Bronchial epithelial cell (primary cell): ENCODE measurements at places on chromosomes 3 and 15. TPM values are rescaled to one million over a fixed set of nuclear protein-coding genes. Genes with fewer than 3 reads are reported as not detected.

The TLE3 gene
- total RNA-seq: 19.2 and 21.8 TPM in 2 replicates

The SPESP1 gene
- total RNA-seq: 3.8 and 4.2 TPM in 2 replicates

The CHCHD4 gene
- 23.6 and 32.1 TPM in 2 replicates for total RNA-seq

The PARP15 gene
- 0.13 and 0.26 TPM in 2 replicates for total RNA-seq

The PTX3 gene
- total RNA-seq: 0.90 and 4.2 TPM in 2 replicates

The ADAMTSL3 gene
- total RNA-seq: 0.79 and 1.2 TPM in 2 replicates

The CNBP gene
- total RNA-seq: 371 and 535 TPM in 2 replicates

The ALDH1L1 gene
- 9.1 and 11.1 TPM in 2 replicates for total RNA-seq

The CLDN11 gene
- 0.26 and 4.2 TPM in 2 replicates for total RNA-seq

The TIMP4 gene
- 1.1 and 2.6 TPM in 2 replicates for total RNA-seq

The CFAP20DC gene
- total RNA-seq: 6.7 and 6.8 TPM in 2 replicates

The SEMA6D gene
- 0.64 and 2.6 TPM in 2 replicates for total RNA-seq

The ARNT2 gene
- 0.13 and 0.26 TPM in 2 replicates for total RNA-seq

The CPN2 gene
- total RNA-seq: not detected in 2 replicates

The ZNF502 gene
- 4.4 and 5.8 TPM in 2 replicates for total RNA-seq

The ROBO2 gene
- 0.26 and 0.79 TPM in 2 replicates for total RNA-seq

The CPEB1 gene
- under 0.01 TPM in 2 replicates for total RNA-seq

The GOLGA8R gene
- total RNA-seq: 0.53 and 2.8 TPM in 2 replicates

The GMNC gene
- total RNA-seq: under 0.01 and 0.26 TPM in 2 replicates

The GOLGA8G gene
- total RNA-seq: not detected in 2 replicates

The FES gene
- total RNA-seq: 2.6 and 3.2 TPM in 2 replicates

The TMCO5A gene
- total RNA-seq: not detected in 2 replicates

The MESP2 gene
- total RNA-seq: 0.13 and 0.26 TPM in 2 replicates

The OR5K2 gene
- total RNA-seq: not detected in 2 replicates

The SLC22A14 gene
- 0.26 and 0.64 TPM in 2 replicates for total RNA-seq

The SLC9C1 gene
- not detected in 2 replicates for total RNA-seq
